ENCODE measurements at places on chromosomes 11 and 22. TPM values are rescaled to one million over a fixed set of nuclear protein-coding genes. Genes with fewer than 3 reads are reported as not detected.

DNA sequence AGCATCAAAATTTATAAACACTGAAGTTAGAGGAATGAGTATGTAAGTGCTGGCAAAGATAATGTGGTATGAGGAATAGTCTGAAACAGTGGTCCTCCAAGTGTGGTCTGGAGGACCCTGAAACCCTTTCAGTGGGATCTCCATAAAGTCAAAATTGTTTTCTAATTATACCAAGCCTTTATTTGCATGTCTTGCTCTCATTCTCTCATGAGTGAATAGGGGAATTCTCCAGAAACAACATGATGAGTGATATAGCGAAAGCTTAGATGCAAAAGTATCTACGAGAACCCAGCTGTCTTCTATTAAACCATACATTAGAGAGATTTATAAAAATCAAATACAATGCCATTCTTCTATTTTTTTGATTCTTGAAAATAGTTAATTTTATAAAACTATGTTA lies 145.0 kb upstream of the RAG2 start:
- H3K4me1 ChIP-seq = peaks cover 3% of the 10 kb centered on the region
- H3K4me3 ChIP-seq = no peak overlapping the region
- H3K27ac ChIP-seq = no peak overlapping the region
- peaks cover 37% of the 10 kb centered on the region for H3K27me3 ChIP-seq
- DNase-seq = no peak

GRCh38 chr11:13105237-13105844 lies 96.2 kb downstream of the RASSF10 start:
- no peak overlapping the region for H3K27ac ChIP-seq
- no peaks in the 10 kb centered on the region for H3K36me3 ChIP-seq
- H3K4me1 ChIP-seq = no peaks in the 10 kb centered on the region
- H3K4me3 ChIP-seq = no peak overlapping the region
- peaks cover 23% of the 10 kb centered on the region for H3K27me3 ChIP-seq

- H3K27me3 ChIP-seq = no peaks in the 10 kb centered on the region
- DNase-seq = no peak
- no peak overlapping the region for H3K27ac ChIP-seq
Observed at GRCh38 chr11:27367881-27368280, 4.9 kb upstream of the CCDC34 start.

SMTNL1 gene
- total RNA-seq = not detected

Data from activated CD8-positive, alpha-beta T cell treated with anti-CD3 and anti-CD28 coated beads for 36 hours (primary cell).